Right lung (tissue), 10 donors: ENCODE measurements at places on chromosomes 6 and 20. TPM values are rescaled to one million over a fixed set of nuclear protein-coding genes. Genes with fewer than 3 reads are reported as not detected.

PRR18 gene
- 0.21 TPM for polyA plus RNA-seq

TRAPPC3L gene
- polyA plus RNA-seq, result 0.95 TPM

PTCRA gene
- polyA plus RNA-seq, result 1.1 TPM

GABRR1 gene
- 0.08 TPM for polyA plus RNA-seq

OR12D3 gene
- polyA plus RNA-seq, result not detected

TRIM10 gene
- 0.74 TPM for polyA plus RNA-seq

MEI4 gene
- 0.10 TPM for polyA plus RNA-seq

DBNDD2 gene
- polyA plus RNA-seq, result 22.6 TPM

CD93 gene
- polyA plus RNA-seq, result 194 TPM

ANKRD6 gene
- polyA plus RNA-seq, result 44.3 TPM

RWDD2A gene
- 5.4 TPM for polyA plus RNA-seq

BCAS4 gene
- 8.5 TPM for polyA plus RNA-seq

LAMA4 gene
- 169 TPM for polyA plus RNA-seq

ZSCAN16 gene
- 12.1 TPM for polyA plus RNA-seq

CTAGE9 gene
- not detected for polyA plus RNA-seq

COL9A3 gene
- polyA plus RNA-seq, result 79.4 TPM

ITCH gene
- polyA plus RNA-seq, result 28.0 TPM

ABCF1 gene
- polyA plus RNA-seq, result 60.3 TPM

MUC21 gene
- polyA plus RNA-seq, result not detected

FOXF2 gene
- 56.7 TPM for polyA plus RNA-seq

DEFB132 gene
- not detected for polyA plus RNA-seq

DLK2 gene
- 1.7 TPM for polyA plus RNA-seq

PTPN1 gene
- 29.3 TPM for polyA plus RNA-seq

ZNF318 gene
- polyA plus RNA-seq, result 31.6 TPM

SEMG1 gene
- polyA plus RNA-seq, result not detected

LTB gene
- polyA plus RNA-seq, result 4.7 TPM

NHLRC1 gene
- polyA plus RNA-seq, result 2.2 TPM

MRPS26 gene
- 34.1 TPM for polyA plus RNA-seq

FLRT3 gene
- 16.2 TPM for polyA plus RNA-seq

CMTR1 gene
- 43.9 TPM for polyA plus RNA-seq

ADISSP gene
- 44.5 TPM for polyA plus RNA-seq

OVOL2 gene
- 8.4 TPM for polyA plus RNA-seq
